ENCODE measurements at places on chromosomes 4 and X. TPM values are rescaled to one million over a fixed set of nuclear protein-coding genes. Genes with fewer than 3 reads are reported as not detected.

GRCh38 chr4:81337211-81337610, 122.2 kb upstream of the PRKG2 start:
- H3K4me1 ChIP-seq, result no peaks in the 10 kb centered on the region
- no peak overlapping the region for H3K27ac ChIP-seq
- no peak overlapping the region for H3K4me3 ChIP-seq
- DNase-seq, result no peak
- H3K27me3 ChIP-seq, result peaks cover 6% of the 10 kb centered on the region

DNA sequence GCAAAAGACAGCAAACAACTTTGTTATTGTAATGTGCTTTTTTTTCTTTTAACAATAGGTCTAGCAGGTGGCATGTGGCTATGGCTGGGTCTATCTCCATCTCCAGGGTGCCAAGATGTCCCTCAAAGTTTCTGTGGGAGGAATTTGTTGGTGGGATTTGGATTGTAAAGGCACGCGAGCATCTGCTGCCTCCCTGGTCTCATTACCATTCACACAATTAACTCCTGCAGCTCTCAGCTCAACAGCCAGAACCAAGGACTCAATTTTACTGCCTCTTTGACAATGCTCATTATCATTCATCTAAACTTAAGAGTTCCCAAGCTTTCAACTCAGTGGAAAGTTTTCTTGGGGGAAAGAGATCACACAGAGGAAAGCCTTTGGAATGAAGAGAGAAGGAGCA, 10.9 kb upstream of the PCDH18 start:
- H3K4me3 ChIP-seq, result no peak overlapping the region
- H3K36me3 ChIP-seq, result no peaks in the 10 kb centered on the region
- H3K27me3 ChIP-seq, result no peaks in the 10 kb centered on the region
- no peak for DNase-seq
- H3K27ac ChIP-seq, result no peak overlapping the region
- H3K4me1 ChIP-seq, result no peaks in the 10 kb centered on the region

DNA sequence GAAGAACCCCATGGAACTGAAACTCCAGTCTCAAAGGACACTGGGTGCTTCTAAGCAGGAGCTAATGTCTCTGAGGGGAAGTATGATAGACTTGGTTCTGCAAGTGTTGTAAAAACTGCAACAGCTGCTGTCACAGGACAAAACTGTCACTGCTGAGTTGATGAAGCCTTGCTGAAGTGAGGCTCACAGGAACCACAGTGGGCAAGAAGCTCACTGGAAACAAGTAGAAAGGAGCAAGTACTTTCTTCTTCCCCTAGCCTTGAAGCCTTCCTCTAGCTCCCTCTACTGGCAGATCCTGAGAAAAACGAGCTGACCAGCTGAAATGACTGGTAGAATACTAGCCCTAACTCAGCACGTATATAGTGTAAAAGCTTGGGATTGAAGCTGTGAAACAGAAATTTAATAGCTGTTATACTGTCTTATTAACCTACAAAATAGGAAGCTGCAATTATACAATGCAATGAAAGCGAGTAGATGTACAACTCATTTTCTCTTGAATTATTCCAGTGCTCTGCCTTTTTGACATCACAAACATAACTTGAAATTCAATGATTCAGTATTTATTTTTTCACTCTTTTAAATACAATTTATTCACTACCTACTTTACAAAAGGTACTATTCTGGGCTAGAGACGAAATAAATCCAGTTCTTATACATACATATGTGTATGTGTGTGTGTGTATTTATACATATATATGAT, 91.4 kb downstream of the GABRB1 start:
- H3K27ac ChIP-seq, result no peak overlapping the region
- peaks cover 13% of the 10 kb centered on the region for H3K27me3 ChIP-seq
- peak; percentile 29 for DNase-seq
- H3K36me3 ChIP-seq, result no peaks in the 10 kb centered on the region
- H3K4me3 ChIP-seq, result no peak overlapping the region
- H3K4me1 ChIP-seq, result no peaks in the 10 kb centered on the region

GRCh38 chr4:84652478-84652877, 69.6 kb downstream of the CDS1 start:
- no peak overlapping the region for H3K27ac ChIP-seq
- H3K27me3 ChIP-seq, result peaks cover 10% of the 10 kb centered on the region
- H3K4me1 ChIP-seq, result no peaks in the 10 kb centered on the region
- H3K4me3 ChIP-seq, result no peak overlapping the region

DNA sequence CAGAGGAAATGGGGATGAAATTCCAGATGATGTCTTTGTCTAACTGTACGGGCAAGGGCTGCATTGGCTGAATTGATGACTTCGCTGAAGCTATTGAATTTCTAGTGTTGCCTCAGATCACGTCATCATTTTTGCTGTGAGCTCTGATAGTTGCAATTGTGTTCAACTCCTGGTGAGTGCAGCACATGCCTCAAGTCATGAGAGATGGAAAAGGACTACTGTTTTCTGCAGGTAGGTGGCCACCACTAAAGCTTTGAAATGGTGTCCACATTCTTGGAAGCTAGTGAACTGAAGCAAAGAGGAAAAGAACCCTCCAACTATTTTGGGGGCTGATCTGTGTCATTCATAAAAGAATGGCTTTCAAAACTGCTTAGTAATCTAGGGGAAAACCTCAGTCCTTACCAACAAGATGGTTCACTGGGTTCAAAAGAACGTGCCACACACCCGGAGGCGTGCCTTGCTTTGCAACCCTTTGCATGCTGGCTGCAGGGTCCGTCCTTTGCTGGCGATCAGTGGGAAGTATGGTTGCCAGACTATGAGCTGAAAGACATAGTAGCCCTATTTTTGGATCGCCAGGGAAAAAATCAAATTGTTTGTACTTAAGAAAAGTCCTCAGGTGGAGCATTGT, 88.1 kb upstream of the STOX2 start:
- no peak overlapping the region for H3K4me3 ChIP-seq
- peaks cover 28% of the 10 kb centered on the region for H3K27me3 ChIP-seq
- no peaks in the 10 kb centered on the region for H3K36me3 ChIP-seq

GRCh38 chr4:83115000-83115399, 471 bp upstream of the PLAC8 start:
- H3K27me3 ChIP-seq, result no peaks in the 10 kb centered on the region
- peak overlapping the region; percentile 98 for H3K4me3 ChIP-seq
- peaks cover 42% of the 10 kb centered on the region for H3K4me1 ChIP-seq
- no peak for DNase-seq
- H3K36me3 ChIP-seq, result peaks cover 5% of the 10 kb centered on the region

GRCh38 chr4:186134257-186134656, 29.8 kb downstream of the FAM149A start:
- no peak for DNase-seq
- peaks cover 37% of the 10 kb centered on the region for H3K27me3 ChIP-seq
- no peaks in the 10 kb centered on the region for H3K36me3 ChIP-seq
- no peak overlapping the region for H3K4me3 ChIP-seq

- peak overlapping the region; percentile 82 for H3K4me3 ChIP-seq
- no peaks in the 10 kb centered on the region for H3K36me3 ChIP-seq
- H3K27me3 ChIP-seq, result no peaks in the 10 kb centered on the region
- H3K4me1 ChIP-seq, result peaks cover 20% of the 10 kb centered on the region
Measured at GRCh38 chr4:153204728-153205648, 745 bp downstream of the TRIM2 start.

GRCh38 chr4:44629280-44629866, 22.1 kb downstream of the YIPF7 start:
- peaks cover 2% of the 10 kb centered on the region for H3K4me1 ChIP-seq
- H3K27ac ChIP-seq, result no peak overlapping the region
- peaks cover 10% of the 10 kb centered on the region for H3K27me3 ChIP-seq
- H3K36me3 ChIP-seq, result no peaks in the 10 kb centered on the region

DNA sequence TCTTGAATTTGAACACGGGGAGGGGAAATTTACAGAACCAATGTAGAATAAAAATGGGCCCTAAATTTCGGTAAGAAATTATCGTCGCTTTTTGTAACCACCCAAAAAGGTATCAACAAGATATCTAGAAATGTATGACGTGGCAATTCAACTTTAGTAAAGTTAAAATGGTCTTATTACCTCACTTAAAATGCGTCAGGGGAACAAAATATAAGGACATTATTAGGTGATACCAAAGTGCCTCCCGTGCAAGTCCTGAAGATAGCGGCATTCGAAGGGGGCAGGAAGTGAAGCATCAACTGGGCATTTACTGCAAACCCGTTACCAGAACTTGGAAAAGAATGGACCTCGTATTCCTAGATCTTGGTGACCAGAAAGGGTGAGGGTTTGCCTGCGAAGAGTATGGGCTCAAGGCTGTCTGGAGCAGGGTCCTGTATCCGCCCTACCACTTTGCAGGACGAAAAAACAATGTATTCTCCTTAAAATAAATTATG, 980 bp downstream of the AP1S2 start:
- no peak overlapping the region for H3K27ac ChIP-seq
- DNase-seq, result no peak
- peak overlapping the region; percentile 75 for H3K4me3 ChIP-seq
- H3K4me1 ChIP-seq, result peaks cover 10% of the 10 kb centered on the region

DNA sequence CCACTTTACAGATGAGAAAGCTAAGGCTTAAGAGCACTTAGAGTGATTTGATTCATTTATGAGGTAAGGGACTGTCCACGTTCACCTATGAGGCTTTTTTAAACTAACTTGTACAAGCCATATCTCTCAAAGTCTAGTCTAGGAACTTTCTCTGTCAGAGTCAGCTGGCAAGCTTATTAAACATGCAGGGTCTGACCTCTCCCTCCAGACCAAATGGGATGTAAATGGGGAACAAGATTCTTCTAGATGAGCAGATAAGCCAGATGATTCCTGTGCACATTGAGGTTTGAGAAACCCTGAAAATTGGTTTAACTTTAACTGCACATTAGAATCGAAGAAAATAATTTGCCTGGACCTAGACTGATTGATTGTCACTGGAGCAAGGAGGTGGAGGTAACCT, 160.0 kb upstream of the SPRY1 start:
- DNase-seq, result no peak
- H3K36me3 ChIP-seq, result peaks cover 7% of the 10 kb centered on the region
- no peaks in the 10 kb centered on the region for H3K4me1 ChIP-seq

- no peak overlapping the region for H3K27ac ChIP-seq
- no peaks in the 10 kb centered on the region for H3K27me3 ChIP-seq
- DNase-seq, result no peak
- no peak overlapping the region for H3K4me3 ChIP-seq
Measured at GRCh38 chr4:56786955-56787354, 34.5 kb downstream of the SPINK2 start.

DNA sequence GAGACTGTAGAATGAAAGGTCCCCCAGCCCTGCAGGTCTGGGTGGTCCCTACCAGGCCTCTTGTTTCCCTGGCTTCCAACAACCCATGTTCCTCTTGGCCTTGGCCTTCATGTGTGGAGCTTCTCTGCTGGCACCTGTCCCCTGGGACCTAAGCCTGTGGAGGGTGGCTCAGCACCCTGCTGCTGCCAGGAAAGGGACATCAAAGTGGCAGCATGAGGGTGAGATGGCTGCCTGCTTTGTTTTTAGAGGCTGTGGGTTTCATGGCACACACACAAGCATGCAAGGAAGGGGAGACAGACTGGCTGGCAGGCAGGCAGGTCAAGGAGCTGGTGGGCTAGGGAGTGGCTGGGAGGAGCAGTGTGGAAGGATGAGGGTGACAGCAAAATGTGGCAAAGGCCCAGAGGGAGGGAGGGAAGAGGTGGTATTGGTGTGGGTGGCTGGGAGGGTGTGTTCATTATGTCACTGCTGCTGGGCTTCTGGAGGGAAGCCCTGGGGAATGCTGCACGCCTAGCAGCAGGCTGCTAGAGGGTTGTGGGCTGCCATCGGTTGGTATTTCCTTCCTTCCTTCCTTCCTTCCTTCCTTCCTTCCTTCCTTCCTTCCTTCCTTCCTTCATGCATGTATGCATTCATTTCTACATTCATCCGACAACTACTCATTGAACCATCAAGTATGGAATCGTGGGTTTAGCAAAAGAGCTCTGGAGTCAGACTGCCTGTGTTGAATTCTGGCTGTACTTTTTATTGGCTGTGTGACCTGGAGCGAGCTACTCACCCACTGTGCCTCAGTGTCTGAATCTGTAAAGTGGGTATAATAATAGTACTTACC, 128.7 kb upstream of the PJA1 start:
- no peak overlapping the region for H3K4me3 ChIP-seq
- no peaks in the 10 kb centered on the region for H3K4me1 ChIP-seq
- H3K27ac ChIP-seq, result no peak overlapping the region
- H3K27me3 ChIP-seq, result no peaks in the 10 kb centered on the region

- H3K36me3 ChIP-seq, result no peaks in the 10 kb centered on the region
- no peak for DNase-seq
- peaks cover 16% of the 10 kb centered on the region for H3K4me1 ChIP-seq
- peaks cover 6% of the 10 kb centered on the region for H3K27me3 ChIP-seq
Measured at GRCh38 chr4:89469930-89470375, 162.4 kb upstream of the GPRIN3 start.

- H3K27ac ChIP-seq, result peak overlapping the region; percentile 91
- H3K27me3 ChIP-seq, result no peaks in the 10 kb centered on the region
- no peaks in the 10 kb centered on the region for H3K36me3 ChIP-seq
- H3K4me3 ChIP-seq, result peak overlapping the region; percentile 52
- no peak for DNase-seq
Measured at GRCh38 chr4:112167794-112168193, 22.5 kb downstream of the FAM241A start.

DNA sequence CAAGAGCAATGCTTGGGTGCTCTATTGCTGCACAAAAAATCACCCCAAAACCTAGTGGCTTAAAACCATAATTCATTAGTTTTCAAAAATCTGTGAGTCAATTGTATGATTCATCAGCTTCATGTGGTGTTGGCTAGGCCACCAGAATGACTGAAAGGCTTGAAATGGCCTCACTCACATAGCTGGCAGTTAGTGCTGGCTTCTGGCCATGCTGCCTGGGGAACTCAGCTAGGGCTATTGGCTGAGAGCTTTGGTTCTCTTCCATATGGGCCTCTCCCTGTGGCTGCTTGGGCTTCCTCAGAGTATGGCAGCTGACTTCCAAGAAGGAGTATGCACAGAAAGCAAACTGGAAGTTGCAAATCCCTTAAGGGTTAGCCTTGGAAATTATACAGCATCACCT, 3.1 kb upstream of the MTMR1 start:
- H3K36me3 ChIP-seq, result peaks cover 1% of the 10 kb centered on the region
- peak overlapping the region; percentile 16 for H3K27ac ChIP-seq
- peaks cover 31% of the 10 kb centered on the region for H3K4me1 ChIP-seq
- no peak overlapping the region for H3K4me3 ChIP-seq

- H3K27me3 ChIP-seq, result no peaks in the 10 kb centered on the region
- DNase-seq, result no peak
- no peaks in the 10 kb centered on the region for H3K36me3 ChIP-seq
- no peaks in the 10 kb centered on the region for H3K4me1 ChIP-seq
Measured at GRCh38 chr4:136112116-136112515, 1420.2 kb downstream of the PCDH18 start.

- H3K36me3 ChIP-seq, result no peaks in the 10 kb centered on the region
- H3K4me1 ChIP-seq, result peaks cover 2% of the 10 kb centered on the region
- no peaks in the 10 kb centered on the region for H3K27me3 ChIP-seq
- DNase-seq, result no peak
- no peak overlapping the region for H3K4me3 ChIP-seq
- no peak overlapping the region for H3K27ac ChIP-seq
Measured at GRCh38 chrX:23493941-23494374, 159.3 kb downstream of the PTCHD1 start.

GRCh38 chrX:119690921-119691716, 1.8 kb downstream of the SEPTIN6 start:
- DNase-seq, result no peak
- peaks cover 2% of the 10 kb centered on the region for H3K36me3 ChIP-seq
- peaks cover 22% of the 10 kb centered on the region for H3K4me1 ChIP-seq
- peak overlapping the region; percentile 98 for H3K27ac ChIP-seq

- peaks cover 2% of the 10 kb centered on the region for H3K4me1 ChIP-seq
- H3K27me3 ChIP-seq, result peaks cover 73% of the 10 kb centered on the region
- H3K36me3 ChIP-seq, result no peaks in the 10 kb centered on the region
- H3K27ac ChIP-seq, result no peak overlapping the region
Measured at GRCh38 chr4:168839758-168840391, 170.2 kb downstream of the CBR4 start.

Gene SLC49A3
- 2.7 TPM for total RNA-seq

Gene FDCSP
- not detected for total RNA-seq

Gene DGKK
- total RNA-seq, result not detected

Gene CORIN
- 0.07 TPM for total RNA-seq

Gene RBM46
- not detected for total RNA-seq

Gene GCNA
- 1.3 TPM for total RNA-seq

Gene IL2
- 0.76 TPM for total RNA-seq
